ENCODE measurements at places on chromosomes 5 and 9.

- DNase-seq, result no peak
Observed at GRCh38 chr9:94824913-94825610, 98.6 kb downstream of the AOPEP start.

- no peak for DNase-seq
Observed at GRCh38 chr9:136939996-136940525, 4.5 kb downstream of the FBXW5 start.

DNA sequence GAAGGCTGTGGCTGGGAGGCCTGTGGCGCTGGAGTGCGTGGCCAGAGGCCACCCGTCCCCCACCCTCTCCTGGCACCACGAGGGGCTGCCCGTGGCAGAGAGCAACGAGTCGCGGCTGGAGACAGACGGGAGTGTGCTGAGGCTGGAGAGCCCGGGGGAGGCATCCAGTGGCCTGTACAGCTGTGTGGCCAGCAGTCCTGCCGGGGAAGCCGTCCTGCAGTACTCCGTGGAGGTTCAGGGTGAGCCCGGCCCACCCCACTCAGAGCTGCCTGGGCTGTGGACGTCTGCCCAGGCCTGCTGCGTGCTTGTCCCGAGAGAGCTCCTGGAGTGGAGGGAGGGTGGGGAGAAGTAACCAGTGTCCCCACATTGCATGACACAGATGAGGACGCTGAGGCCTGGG lies 89.2 kb downstream of the HMCN2 start:
- DNase-seq, result no peak

DNA sequence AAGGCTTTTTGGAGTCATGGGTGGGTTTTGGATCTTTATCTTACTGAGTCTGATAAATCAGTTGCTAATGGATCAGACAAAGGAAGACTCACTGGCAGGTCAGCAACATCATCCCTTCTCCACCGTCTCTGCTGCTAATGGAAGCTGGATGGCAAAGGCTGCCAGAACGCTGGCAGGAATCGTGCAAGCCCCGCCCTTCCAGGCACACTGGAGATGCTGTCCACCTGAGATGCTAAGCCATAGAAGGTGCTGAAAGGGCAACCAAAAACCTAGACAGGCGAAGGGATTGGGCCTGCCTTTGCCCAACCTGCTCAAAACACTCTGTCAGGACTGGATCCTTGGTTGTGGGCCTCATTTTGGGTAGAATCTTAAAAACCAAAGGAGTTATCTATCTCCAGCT lies 139.5 kb upstream of the FSTL4 start:
- DNase-seq, result no peak

GRCh38 chr5:1983401-1983800 lies 100.7 kb upstream of the IRX4 start:
- no peak for DNase-seq

GRCh38 chr9:75713335-75713734 lies 177.1 kb upstream of the PCSK5 start:
- no peak for DNase-seq

GRCh38 chr5:15877914-15878313 lies 301.7 kb downstream of the MARCHF11 start:
- DNase-seq, result no peak

DNA sequence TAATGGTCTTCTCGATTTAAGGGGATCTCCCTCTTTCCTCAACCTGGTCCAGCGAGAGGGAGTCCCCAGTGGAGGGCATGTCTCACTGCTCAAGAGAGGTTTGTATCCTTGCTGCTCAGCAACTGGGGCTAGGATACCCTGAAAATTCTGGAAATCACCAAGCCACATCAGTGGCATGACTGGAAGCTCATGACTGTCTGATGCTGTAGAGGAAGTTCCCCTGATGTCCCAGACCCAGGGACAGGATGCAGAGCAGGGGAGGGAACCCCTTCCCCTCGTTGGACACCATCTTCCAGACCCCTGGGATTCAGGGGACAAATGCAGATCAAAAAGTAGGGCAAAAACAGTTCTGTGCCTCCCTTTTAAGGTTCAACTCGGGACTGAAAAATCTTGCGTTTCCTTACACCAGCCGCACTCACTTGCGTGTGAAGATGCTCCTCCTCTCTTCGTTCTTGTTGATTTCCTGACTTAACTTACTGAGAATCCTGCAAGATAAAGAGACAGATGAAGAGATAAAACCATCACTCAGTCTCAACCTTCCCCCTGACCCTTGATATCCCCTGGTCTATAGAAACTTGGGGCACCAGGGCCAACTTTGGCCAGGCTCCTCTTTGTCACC lies 22.1 kb downstream of the LCP2 start:
- no peak for DNase-seq

DNA sequence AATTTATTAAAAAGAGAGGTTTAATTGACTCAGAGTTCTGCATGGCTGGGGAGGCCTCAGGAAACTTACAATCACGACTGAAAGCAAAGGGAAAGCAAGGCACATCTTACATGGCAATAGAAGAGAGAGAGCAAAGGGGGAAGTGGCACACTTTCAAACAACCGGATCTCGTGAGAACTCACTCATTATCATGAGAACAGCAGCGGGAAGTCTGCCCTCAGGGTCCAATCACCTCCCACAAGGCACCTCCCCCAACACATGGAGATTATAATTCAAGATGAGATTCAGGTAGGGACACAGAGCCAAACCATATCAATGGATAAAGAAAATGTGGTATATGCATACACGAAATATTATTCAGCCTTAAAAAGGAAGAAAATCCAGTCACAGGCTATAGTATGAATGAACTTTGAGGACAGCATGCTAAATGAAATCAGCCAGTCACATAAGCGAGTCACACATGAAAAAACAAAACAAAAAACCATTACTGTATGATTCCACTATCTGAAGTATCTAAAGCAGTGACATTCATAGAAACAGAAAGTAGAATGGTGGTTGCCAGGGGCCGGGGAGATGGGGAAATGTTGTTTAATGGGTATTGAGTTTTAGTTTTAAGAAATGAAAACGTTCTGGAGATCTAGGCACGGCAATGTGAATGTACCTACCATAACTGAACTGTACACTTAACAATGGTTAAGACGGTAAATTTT lies 83.4 kb upstream of the PCA3 start:
- DNase-seq, result no peak

DNA sequence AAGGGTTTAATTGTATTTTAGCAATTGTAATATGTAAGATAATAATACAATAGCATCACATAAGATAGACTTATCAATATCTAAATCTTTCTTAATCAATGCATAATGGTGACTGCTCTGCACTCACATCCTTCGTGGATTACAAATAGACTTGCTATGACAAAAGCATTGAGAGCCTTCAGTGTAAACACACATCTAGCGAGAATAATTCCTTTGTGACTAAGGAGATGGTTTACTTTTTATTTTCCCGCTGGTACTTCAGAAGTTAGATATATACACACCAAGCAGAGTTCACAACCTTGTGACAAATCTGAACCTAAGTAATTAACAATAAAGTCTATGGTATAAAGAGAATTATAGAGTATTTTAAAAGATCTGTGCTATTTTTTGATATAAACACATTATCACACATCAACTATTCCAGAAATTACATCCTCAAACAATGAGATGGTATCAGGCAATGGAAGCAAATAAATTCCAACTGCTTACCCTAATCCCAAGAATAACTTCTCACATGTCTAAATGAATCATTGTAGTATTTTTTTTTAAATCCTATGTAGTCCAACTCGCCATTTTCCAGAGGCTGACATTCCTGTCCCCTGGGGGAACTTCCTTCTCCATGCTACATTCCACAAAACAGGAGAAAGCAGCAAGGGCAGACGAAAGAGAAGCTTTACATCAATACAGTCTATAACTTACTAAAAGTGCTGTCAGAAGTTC lies 51.2 kb downstream of the MAPKAP1 start:
- DNase-seq, result no peak

DNA sequence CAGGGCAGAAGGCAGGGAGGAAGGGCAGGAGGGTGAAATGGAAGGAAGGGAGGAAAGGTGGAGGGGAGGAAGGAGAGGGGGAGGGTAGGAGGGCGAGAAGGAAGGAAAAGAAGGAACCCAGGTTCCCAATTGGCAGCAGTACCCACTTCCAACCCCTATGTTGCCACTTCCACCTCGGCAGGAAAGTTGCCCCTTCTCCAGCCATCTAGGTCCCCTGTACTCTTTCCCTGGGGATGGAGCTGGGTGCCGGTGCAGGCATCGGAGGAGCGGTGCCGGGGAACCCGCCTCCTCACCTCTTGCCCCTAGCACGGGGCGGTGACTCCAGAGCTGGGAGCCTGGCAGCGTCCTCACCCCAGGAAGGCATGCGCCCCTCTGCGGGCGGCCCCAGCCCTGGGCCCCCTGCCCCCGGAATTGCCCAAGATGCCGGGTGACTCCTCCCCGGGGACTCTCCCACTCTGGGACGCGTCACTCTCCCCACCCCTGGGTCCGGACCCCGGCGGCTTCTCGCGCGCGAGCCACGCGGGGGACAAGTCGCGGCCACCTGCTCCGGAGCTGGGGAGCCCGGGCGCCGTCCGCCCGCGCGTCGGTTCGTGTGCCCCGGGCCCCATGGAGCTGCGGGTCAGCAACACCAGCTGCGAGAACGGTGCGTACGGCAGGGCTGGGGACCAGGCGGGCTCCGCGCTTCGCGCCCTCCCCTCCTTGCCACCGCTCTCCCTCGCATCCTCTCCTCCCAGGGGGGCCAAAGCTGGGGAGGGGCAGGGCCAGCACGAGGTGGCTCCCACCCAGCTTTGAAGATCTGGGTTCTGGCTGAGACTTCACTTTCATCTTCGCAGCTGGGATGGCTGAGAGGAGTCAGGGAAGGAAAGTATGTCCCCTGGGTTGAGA lies at the start of gene NIPAL4:
Gene NIPAL4, plus strand, starts transcription at position 499 of the 885 bp plus-strand sequence. Its CDS starts 108 bp downstream, at position 607.
- DNase-seq, result peak; percentile 34

DNA sequence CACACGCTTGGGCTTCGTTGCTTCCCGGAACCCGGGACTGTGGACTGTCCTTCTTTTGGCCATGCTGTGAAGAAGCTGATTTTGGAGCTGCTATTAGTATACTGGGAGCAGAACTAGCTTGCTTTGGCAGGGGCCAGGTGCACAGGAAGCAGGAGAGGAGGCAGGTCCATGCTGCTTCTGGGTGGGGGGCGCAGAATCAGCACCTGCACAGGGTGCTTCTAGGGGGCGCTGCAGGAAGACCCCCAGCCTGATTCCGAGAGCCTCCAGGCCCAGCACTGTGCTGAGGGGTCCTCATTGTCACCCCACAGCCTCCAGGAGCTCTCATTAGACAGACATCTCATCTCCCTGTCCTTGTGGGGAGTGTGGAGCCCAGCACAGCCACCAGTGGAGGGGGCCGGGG lies 252.6 kb upstream of the IRX4 start:
- no peak for DNase-seq

GRCh38 chr9:99092643-99093491 lies 12.0 kb upstream of the TGFBR1 start:
- DNase-seq, result no peak

DNA sequence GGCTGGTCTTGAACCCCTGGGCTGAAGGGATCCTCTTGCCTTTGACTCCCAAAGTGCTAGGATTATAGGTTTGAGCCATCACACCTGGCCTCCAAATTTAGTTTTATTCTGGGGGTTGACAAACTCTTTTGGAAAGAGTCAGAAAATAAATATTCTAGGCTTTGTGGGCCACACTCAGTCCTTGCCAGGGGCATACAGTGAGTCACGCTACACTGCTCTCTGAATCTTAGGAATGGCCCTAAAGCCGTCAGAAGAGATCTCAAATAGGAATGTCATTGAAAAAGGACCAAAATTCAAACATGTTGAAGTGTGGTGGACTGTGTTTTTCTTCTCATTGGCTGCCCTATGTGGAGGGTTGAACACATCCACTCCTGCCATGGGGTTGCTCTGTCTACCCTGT lies 127.7 kb upstream of the BASP1 start:
- no peak for DNase-seq

DNA sequence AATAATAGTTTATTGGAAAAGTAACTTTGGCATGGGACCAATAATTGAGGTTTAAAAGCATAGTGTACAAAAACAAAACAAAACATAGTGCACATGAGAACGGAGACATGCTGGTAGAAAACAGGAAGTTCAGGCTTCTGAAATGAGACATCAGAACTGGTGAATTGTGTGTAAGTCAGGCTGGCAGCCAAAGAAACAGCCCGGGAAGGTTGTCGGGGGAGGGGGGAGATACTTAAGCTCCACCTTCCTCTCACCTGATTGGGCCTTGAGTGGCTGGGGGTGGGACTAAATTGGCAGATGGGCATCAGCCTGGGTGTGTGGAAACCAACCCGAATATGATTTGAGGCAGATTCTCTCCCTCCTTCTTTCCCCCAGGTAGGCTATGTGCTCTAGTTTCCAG lies 256.3 kb downstream of the SMARCA2 start:
- peak; percentile 73 for DNase-seq

DNA sequence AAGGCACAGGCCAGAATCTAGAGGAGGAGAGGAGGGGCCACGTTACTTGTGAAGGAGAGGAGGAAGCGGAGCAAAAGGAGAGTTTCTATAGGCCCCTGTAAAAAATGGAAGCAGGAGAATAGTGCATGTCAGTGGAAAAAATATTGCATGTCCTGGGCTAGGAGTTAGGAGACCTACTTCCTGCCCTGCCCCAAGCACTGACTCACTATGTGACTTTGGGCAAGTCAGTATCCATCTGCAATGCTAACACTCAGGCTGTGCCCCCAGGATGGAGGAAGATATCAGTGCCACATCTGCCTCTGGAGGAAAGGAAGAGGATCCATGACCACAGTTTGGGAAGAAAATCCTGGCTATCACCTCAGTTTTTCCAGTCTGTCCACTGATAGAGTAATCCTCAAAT lies 7.0 kb downstream of the PIGO start:
- no peak for DNase-seq

DNA sequence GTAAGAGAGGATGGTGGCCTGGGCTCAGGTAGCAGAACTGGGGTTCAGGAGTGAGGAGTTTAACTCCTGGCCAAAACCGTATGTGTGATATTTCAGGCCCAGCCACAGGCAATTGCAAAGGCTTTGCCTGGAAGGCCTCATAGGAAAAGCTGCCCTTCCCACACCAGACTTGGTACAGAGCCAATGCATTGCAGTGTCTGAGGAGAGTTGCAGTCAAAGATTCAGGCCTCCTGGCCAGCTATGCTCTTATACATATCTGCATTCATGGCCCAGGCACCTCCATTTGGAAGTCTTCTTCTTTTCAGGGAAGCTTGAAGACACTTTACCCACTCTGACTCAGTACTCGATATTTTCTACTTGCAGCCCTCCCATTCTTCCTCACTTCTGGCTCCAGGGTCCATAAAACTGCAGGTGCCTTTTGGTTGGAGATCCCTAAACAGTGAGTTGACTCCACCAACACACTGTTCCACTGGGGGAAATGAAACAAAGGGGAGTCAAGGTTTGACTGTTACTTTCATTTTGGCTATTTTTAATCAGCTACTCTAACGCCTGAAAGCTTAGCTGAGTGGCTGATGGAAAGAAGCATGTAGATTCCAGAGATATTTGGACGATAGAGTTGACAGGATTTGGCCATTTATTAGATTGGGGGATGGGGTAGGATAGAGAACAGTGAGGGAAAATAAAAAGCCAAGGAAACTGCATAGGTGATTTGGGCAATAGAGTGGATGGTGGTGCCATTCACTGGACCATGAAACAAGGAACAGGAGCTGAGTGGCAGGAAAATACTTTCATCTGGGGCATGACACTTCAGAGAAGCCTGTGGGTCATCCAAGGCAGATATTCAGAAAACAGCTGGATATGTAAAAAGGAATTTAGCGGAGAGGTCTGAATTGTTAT lies 30.6 kb upstream of the IL33 start:
- DNase-seq, result no peak
